ENCODE measurements at places on chromosomes 3 and 15. TPM values are rescaled to one million over a fixed set of nuclear protein-coding genes. Genes with fewer than 3 reads are reported as not detected.

The CA12 gene
- total RNA-seq = 3.3 TPM

The GOLGA6B gene
- not detected for total RNA-seq

The IQCF5 gene
- total RNA-seq = not detected

The SLC24A5 gene
- total RNA-seq = not detected

The GABRB3 gene
- total RNA-seq = 2.3 TPM

The CCR1 gene
- 72.0 TPM for total RNA-seq

DNA sequence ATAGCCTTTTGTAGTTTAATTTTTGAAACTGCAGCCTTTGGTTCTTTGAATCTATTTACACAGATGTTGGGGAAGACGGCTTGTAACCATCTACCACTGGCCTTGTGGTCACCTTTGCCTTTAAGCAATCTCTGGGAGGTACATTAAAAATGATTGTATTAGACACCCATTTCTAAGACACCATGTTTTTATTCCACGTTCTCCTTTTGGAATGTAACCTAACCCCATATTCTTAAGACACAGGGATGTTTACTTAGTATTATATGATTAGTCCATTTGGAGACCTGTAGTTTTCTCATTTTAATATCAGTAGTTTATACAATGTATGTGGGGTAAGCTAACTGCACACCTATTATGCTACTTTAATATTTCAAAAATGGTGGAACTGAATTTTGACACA, 175.1 kb upstream of the PLSCR5 start:
- no peak overlapping the region for H3K27ac ChIP-seq
- H3K36me3 ChIP-seq = no peaks in the 10 kb centered on the region
- H3K4me3 ChIP-seq = no peak overlapping the region
- no peaks in the 10 kb centered on the region for H3K27me3 ChIP-seq
- no peak for DNase-seq

DNA sequence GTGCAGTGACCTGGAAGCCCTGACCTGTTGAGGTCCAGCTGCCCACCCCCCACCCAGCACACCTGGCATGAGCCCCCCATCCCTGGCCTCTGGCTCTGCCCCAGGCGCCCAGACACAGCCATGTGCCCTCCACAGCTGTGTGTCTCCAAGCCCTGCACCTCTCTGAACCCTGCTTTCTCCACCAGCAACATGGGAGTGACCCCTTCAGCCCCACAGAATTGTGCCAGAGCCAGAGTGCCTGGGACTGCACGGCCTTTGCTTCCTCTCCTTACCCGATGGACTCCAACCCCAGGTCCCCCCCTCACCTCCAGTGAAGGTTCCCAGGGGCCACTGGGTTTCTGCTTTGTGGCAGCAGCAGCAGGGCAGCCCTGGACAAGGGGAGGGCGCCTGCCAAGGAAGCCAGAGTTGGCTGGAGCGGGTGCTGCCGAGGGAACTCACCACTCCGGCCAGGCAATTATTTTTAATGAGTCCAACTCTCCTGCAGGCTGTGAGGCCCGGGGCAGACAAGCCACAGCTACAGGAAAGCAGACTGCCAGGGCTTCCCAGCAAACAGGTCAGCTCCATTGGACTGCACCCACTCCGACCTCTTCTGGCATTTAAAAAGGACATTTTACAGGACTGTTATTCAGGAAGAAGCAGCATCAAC, 24.1 kb downstream of the PRR20G start:
- no peaks in the 10 kb centered on the region for H3K27me3 ChIP-seq
- H3K4me1 ChIP-seq = no peaks in the 10 kb centered on the region
- H3K36me3 ChIP-seq = no peaks in the 10 kb centered on the region
- DNase-seq = no peak

DNA sequence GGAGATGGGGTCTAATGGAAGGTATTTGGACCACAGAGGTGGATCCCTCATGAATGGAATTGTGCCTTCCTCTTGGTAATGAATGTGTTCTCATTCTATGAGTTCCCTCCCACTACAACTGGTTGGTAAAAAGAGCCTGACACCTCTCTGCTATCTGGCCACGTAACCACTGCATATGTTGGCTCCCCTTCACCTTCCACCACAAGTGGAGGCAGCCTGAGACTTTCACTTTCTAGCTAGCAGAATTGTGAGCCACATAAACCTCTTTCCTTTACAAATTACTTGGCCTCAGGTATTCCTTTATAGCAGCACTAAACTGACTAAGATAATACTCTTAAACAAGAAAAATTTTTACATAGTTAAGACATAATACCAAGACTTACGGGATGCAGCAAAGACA, 155.3 kb downstream of the NR1I2 start:
- no peak for DNase-seq
- peaks cover 20% of the 10 kb centered on the region for H3K4me1 ChIP-seq
- no peaks in the 10 kb centered on the region for H3K36me3 ChIP-seq
- no peak overlapping the region for H3K4me3 ChIP-seq
- H3K27me3 ChIP-seq = no peaks in the 10 kb centered on the region

- peaks cover 8% of the 10 kb centered on the region for H3K4me1 ChIP-seq
- peaks cover 3% of the 10 kb centered on the region for H3K27me3 ChIP-seq
- H3K4me3 ChIP-seq = no peak overlapping the region
Measured at GRCh38 chr15:82300883-82301282, 38.3 kb downstream of the SAXO2 start.

DNA sequence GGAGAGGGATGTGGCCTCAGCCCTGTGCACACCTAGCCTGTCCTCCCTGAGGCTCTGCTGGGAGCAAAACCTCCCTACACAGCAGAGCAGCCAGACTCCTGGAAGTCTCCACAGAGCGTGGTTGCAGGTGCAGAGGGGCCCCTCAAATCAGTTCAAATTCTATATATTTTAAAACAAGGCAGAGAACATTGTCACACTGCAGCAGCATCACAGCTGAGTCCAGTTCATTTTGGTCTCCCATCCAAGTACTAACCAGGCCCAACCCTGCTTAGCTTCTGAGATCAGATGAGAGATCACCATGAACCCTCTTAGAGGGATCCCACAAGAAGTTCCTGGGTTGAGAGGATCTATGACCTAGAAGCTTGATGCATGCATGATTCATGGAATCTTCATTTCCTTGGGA, 331.0 kb upstream of the RGMA start:
- no peak for DNase-seq
- no peaks in the 10 kb centered on the region for H3K27me3 ChIP-seq
- no peak overlapping the region for H3K4me3 ChIP-seq
- H3K4me1 ChIP-seq = no peaks in the 10 kb centered on the region

DNA sequence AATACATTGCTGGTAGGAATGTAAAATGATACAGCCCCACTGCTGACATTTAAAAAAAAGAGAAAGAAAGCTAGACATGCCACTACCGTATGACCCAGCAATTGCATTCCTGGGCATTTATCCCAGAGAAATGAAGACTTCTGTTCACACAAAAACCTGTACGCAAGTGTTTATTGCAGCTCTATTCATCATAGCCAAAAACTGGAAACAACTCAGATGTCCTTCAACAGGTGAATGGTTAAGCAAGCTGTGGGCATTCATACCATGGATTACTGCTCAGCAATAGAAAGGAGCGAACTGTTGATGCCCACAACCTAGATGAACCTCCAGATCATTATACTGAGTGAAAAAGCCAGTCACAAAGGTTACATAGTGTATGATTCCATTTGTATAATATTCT, 132.5 kb downstream of the MAP2K5 start:
- H3K27ac ChIP-seq = no peak overlapping the region
- H3K36me3 ChIP-seq = peaks cover 20% of the 10 kb centered on the region
- H3K4me1 ChIP-seq = no peaks in the 10 kb centered on the region

GRCh38 chr3:160065786-160066185, 77.2 kb downstream of the IL12A start:
- no peaks in the 10 kb centered on the region for H3K27me3 ChIP-seq
- DNase-seq = no peak
- H3K4me3 ChIP-seq = no peak overlapping the region
- H3K27ac ChIP-seq = no peak overlapping the region
- no peaks in the 10 kb centered on the region for H3K36me3 ChIP-seq
- H3K4me1 ChIP-seq = no peaks in the 10 kb centered on the region

GRCh38 chr3:36214460-36214859, 165.8 kb upstream of the STAC start:
- no peaks in the 10 kb centered on the region for H3K27me3 ChIP-seq
- H3K27ac ChIP-seq = no peak overlapping the region
- no peak overlapping the region for H3K4me3 ChIP-seq
- no peaks in the 10 kb centered on the region for H3K36me3 ChIP-seq

GRCh38 chr3:12662593-12663400, 1.1 kb downstream of the RAF1 start:
- no peaks in the 10 kb centered on the region for H3K36me3 ChIP-seq
- peak; percentile 85 for DNase-seq
- H3K27ac ChIP-seq = peak overlapping the region; percentile 100
- H3K27me3 ChIP-seq = no peaks in the 10 kb centered on the region
- peaks cover 25% of the 10 kb centered on the region for H3K4me1 ChIP-seq

GRCh38 chr3:196320137-196320536, 2.1 kb upstream of the DYNLT2B start:
- DNase-seq = no peak
- H3K27me3 ChIP-seq = no peaks in the 10 kb centered on the region
- H3K4me3 ChIP-seq = no peak overlapping the region
- no peaks in the 10 kb centered on the region for H3K36me3 ChIP-seq

DNA sequence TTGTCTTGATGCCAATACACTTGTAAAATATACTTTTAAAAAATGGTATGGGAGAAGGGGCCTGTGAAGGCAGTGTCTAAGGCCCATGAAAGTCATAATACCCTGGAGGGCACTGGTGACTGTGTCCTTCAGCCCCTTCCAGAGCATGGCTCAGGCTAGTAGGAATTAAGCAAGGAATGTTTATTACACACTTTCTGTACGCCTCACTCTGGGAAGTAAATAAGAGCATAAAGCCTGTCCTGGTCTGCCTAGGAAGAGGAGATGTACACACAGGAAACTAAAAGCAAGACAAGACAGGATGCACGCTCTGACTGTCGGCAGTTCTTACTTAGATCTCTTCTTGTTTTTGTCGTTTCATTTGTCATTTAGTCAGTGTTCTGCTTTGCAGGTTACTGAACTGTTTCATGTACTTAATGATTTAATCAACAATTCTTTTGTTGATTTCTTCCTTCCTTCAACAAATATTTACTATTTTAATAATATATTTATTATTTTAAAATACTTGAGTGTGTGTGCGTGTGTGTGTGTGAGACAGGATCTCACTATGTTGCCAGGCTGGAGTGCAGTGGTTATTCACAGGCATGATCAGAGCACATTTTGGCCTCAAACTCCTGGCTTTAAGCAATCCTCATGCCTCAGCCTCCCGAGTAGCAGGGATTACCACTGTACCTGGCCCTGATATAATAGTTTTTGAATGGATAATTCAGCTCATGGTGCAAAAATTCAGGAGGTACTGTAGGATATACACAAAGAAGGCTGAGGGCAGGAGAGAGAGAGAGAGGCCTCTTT, 9.0 kb upstream of the SMAD6 start:
- peaks cover 24% of the 10 kb centered on the region for H3K4me1 ChIP-seq
- H3K4me3 ChIP-seq = no peak overlapping the region
- H3K36me3 ChIP-seq = no peaks in the 10 kb centered on the region

DNA sequence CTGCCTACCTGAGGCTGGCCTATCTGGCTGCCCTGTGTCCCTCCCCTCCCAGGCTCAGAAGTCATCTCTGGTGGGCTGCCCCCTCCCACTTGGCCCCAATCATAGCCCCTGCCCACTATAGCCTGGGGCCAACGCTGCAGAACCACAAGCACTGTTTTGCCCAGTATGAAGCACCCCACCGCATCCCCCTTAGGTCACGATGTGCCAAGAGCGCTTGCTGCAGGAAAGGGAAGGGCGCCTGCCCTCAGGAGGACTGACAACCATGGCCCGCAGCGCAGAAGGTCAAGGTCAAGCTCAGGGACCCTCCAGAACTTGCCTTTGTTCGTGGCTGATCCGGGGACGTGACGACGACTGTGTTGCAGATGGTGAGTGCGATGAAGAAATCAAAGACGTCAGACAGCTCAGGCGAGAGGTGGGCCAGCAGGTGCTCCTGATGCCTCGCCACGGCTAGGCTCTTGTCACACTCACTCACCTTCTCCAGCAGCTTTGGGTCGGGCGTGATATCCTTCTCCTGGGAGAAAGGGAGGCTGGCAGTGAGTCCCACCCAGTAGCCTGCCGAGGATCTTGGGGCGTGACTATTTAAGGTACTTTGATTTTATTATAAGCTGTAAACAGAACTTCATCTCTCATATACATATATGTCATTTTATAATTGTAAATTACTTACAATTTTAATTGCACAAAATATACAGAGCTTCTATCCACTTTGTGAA, 146.6 kb downstream of the ATP10A start:
- H3K27ac ChIP-seq = no peak overlapping the region
- peak; percentile 54 for DNase-seq
- no peaks in the 10 kb centered on the region for H3K36me3 ChIP-seq
- no peaks in the 10 kb centered on the region for H3K4me1 ChIP-seq

DNA sequence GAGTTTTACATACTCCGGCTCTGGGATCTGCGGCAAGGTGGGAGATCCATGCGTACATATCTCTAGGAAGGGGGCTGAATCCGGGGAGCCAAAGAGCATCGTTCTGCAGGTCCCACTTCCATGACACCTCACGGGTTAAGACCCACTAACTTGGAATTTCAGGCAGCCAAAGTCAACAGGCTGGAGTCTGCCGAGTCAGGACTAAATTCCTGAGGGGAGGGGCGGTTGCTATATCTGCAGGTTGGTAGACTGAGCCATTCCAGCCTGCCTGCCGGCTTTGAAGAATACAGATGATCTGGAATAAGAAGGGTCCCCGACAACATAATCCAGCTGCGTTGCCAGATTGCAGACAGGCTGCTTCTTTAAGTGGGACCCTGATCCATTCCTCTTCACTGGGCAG, 65.4 kb upstream of the PEX5L start:
- H3K4me1 ChIP-seq = no peaks in the 10 kb centered on the region
- H3K4me3 ChIP-seq = no peak overlapping the region
- H3K36me3 ChIP-seq = no peaks in the 10 kb centered on the region
- no peaks in the 10 kb centered on the region for H3K27me3 ChIP-seq

GRCh38 chr15:76935620-76936019, 4.1 kb downstream of the RCN2 start:
- H3K4me3 ChIP-seq = no peak overlapping the region
- H3K36me3 ChIP-seq = no peaks in the 10 kb centered on the region
- H3K4me1 ChIP-seq = peaks cover 34% of the 10 kb centered on the region

- no peak for DNase-seq
- no peak overlapping the region for H3K27ac ChIP-seq
- no peaks in the 10 kb centered on the region for H3K27me3 ChIP-seq
- no peaks in the 10 kb centered on the region for H3K36me3 ChIP-seq
Measured at GRCh38 chr3:97265237-97266005, 451.0 kb downstream of the EPHA6 start.

DNA sequence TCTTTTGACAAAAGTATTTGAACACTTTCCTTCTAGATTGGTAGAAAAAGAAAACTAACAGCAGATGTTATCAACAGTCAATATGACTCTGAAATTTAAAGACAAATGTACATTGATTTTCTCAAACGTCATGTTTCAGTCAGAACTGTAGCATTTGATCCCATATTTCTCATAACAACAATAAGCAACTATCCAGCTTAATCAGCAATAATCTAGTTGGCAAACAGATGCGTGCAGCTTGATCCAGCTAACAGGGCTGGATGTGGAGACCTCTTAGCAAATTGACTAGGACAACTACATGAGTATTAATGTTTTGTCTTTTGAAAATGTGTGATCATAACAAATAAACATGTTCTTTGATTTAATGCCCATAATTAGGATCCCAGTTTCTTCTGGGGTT, 94.0 kb upstream of the STT3B start:
- H3K4me3 ChIP-seq = no peak overlapping the region
- no peaks in the 10 kb centered on the region for H3K36me3 ChIP-seq
- H3K27ac ChIP-seq = no peak overlapping the region
- H3K27me3 ChIP-seq = no peaks in the 10 kb centered on the region
